Tibial nerve (tissue), 4 donors: ENCODE measurements at places on chromosomes 13 and 19.

DNA sequence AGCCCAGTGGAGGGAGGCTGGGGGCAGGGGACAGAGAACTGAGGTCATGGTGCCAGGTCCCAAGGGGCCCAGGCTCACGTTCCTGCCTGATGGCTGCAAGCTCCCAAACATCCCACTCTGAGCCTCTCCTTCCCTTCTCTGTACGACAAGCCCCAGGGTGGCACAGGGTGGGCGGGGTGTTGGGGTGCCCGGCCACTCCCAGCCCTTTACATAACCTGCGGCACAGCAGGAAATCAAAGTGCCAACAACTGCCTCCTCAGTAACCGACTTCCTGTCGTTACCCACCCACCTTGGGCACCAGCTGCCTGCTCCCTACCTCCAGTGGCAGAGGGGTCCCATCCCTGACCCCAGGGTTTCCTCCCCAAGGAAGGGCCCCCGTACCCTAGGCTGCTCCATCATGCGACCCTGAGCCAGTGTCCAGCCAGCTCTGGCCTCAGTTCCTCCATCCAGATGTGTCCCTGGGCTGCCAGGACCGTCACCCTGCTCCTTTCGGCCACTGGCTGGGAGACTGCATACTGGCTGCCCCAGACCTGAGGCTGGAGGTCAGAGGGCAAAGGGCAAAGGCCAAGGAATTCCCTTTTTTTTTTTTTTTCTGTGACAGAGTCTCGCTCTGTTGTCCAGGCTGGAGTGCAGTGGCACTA, 27.7 kb upstream of the NFIC start:
- H3K27me3 ChIP-seq = no peaks in the 10 kb centered on the region
- H3K4me1 ChIP-seq = no peaks in the 10 kb centered on the region
- H3K27ac ChIP-seq = peak overlapping the region; percentile 66
- no peak overlapping the region for H3K4me3 ChIP-seq

DNA sequence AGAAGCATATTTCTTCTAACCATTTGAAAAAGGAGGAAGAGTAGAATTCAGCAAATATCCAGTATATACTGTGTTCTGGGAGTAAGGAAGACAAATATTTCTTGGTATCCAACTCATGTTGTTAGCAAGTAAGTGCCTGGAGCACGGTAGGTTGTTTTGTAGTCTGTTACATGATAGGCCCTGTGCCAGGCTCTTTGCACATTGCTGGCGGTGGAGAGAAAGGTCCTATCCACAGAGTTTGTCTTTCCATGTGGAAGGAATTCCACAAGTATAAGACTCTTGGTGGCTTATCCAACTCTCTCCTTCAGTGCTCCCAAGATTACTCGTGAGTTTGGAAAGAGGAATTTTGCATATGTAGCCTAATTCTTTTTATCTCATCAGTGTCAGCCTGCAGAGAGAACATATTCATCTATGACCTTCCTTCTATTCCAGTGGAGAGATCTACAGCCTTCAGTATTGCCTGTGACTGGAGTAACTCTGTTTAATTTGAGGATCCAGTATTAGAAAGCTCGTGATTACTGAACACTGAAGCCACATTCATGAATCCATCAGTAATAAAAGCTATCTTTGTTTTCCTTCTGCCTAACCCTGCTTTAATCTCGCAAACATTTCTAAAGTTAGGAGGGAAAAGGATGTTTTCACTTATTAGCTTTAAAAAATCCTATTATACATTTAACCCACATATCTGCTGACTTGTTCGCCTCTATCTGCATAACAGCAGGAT, 183.9 kb upstream of the CSNK1A1L start:
- no peak overlapping the region for H3K4me3 ChIP-seq
- no peaks in the 10 kb centered on the region for H3K27me3 ChIP-seq
- no peaks in the 10 kb centered on the region for H3K4me1 ChIP-seq
- no peak for DNase-seq
- H3K36me3 ChIP-seq = no peaks in the 10 kb centered on the region

DNA sequence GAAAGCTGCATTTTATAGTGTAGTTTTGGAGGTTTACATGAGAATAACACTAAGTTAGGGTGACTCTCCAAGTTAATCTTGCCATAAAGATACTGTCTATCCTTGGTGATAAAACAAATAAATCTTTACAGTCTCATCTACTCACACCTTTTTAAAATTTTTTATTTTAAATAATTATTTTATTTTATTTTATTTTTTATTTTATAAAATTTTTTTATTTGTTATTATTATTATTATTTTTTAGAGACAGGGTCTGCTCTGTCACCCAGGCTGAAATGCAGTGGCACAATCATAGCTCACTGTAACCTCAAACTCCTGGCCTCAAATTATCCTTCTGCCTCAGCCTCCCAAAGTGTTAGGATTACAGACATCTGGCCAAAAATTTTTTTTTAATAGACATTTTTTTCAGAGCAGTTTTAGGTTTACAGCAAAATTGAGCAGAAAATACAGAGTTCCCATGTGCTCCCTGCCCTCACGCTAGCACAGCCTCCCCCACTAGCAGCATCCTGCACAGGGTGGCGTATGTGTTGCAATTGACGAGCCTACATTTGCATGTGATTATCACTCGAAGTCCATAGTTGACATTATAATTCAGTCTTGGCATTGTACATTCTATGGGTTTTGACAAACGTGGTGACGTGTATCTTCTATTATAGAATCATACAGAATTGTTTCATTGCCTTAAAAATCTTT, 41.0 kb downstream of the RASL11A start:
- no peaks in the 10 kb centered on the region for H3K4me1 ChIP-seq
- no peak overlapping the region for H3K4me3 ChIP-seq
- H3K36me3 ChIP-seq = no peaks in the 10 kb centered on the region

- no peak overlapping the region for H3K4me3 ChIP-seq
- H3K4me1 ChIP-seq = no peaks in the 10 kb centered on the region
- no peaks in the 10 kb centered on the region for H3K27me3 ChIP-seq
- no peak for DNase-seq
- H3K27ac ChIP-seq = no peak overlapping the region
These were observed 28.5 kb downstream of the CRYL1 start for GRCh38 chr13:20497006-20497775.

DNA sequence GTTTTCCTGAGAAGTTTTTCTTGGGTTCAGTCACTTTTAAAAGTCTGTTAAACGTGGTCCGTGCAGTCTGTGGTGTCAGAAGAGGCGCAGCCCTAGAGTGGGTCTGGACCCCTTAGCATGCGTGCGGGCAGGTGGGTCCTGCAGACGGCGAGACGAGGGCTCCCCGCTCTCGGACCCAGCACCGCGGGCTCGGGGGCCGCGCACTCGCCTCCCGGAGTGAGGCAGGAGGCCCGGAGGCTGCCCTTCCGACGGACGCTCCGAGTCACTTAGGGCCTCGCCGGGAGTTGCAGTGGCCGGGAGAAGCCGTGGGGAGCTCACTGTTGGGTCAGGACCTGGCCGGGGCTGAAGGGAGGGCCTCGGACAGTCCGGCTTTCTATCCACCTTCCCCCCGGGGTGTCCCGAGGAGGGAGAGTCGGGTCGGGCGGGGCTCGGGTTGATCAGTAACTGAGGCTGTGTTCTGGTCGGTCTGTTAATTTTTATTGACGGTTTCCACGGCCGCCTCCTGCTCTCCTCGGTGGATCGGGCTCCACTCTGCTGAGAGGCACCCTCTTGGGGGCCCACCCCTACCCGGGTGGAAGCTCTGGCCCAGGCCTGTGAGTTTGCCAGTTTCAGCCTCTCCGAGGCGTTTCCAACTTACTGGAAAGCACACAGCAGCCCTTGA, 1.3 kb downstream of the PTBP1 start:
- H3K27me3 ChIP-seq = no peaks in the 10 kb centered on the region
- DNase-seq = no peak
- H3K4me1 ChIP-seq = peaks cover 70% of the 10 kb centered on the region
- H3K27ac ChIP-seq = peak overlapping the region; percentile 100
- no peaks in the 10 kb centered on the region for H3K36me3 ChIP-seq

DNA sequence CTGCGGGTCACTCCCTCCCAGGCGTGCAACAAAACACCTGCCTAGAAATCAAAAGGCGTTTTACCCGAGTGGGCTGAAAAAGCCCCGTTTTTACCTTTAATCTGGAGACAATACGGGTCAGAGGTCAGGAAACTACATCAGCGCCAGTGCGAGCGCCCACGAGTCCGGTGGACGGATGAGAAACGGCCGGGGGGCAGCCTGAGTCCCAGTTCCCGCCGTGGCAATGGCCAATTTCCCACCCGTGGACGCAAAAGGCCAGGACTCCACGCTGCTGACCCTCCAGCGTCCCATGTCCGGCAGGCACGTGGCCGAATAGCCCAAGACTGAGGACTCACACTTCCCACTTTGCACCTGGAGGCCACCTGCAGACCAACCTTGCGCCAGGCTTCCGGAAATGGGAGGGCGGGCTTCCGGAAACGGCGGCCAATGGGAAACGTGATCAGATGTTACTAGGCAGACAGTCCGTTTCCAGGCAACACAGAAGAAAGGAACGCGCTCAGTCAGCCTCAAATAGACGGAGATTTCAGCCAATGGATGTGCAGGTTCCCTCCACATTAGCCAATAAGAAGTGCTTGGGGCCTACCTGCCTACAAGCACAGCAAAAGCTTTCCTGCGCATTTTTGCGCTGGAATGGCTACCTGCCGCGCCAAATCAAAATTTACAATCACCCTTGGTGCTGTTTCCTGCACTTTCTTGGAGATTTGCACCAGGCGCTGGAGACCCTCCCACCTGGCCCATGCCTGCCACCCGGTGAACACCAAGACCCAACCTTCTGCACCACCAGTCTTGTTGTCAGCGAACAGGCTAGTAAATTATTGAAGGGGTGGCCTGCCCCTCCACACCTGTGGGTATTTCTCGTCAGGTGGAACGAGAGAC, 47.4 kb downstream of the ZFP14 start:
- DNase-seq = peak; percentile 55
- no peak overlapping the region for H3K27ac ChIP-seq
- no peaks in the 10 kb centered on the region for H3K27me3 ChIP-seq
- H3K4me1 ChIP-seq = peaks cover 4% of the 10 kb centered on the region
- H3K4me3 ChIP-seq = peak overlapping the region; percentile 73

- no peak overlapping the region for H3K4me3 ChIP-seq
- no peak overlapping the region for H3K27ac ChIP-seq
- H3K4me1 ChIP-seq = no peaks in the 10 kb centered on the region
- H3K27me3 ChIP-seq = no peaks in the 10 kb centered on the region
- H3K36me3 ChIP-seq = no peaks in the 10 kb centered on the region
These were observed 316.4 kb downstream of the GPC5 start for GRCh38 chr13:91714855-91715254.

DNA sequence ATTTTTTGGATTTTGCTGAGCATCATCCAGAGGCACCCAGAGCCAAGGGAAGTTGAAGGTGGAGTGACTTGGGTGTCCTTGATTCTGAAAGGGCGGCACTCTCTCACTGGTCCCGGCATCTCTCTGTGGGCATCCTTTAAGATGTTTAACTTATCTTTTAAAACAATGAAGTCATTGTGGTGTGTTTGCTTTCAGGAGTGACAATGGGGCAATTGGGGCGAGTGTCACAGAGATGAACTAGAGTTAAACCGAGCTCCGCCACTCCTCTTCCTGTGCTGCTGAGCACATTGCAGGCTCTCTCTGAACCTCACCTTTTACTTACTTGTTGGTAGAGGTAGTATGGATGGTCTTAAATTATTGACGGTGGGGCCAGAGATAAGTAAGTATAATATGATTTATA, 295.7 kb downstream of the MYO16 start:
- H3K36me3 ChIP-seq = no peaks in the 10 kb centered on the region
- H3K27me3 ChIP-seq = no peaks in the 10 kb centered on the region
- H3K27ac ChIP-seq = no peak overlapping the region
- no peak overlapping the region for H3K4me3 ChIP-seq
- no peak for DNase-seq
- no peaks in the 10 kb centered on the region for H3K4me1 ChIP-seq

GRCh38 chr19:4279530-4280422, 710 bp downstream of the SHD start:
- DNase-seq = no peak
- no peak overlapping the region for H3K27ac ChIP-seq

- no peak for DNase-seq
- no peaks in the 10 kb centered on the region for H3K27me3 ChIP-seq
- no peaks in the 10 kb centered on the region for H3K36me3 ChIP-seq
- H3K27ac ChIP-seq = no peak overlapping the region
These were observed 2567.7 kb upstream of the PCDH20 start for GRCh38 chr13:63983366-63983765.

- H3K36me3 ChIP-seq = no peaks in the 10 kb centered on the region
- peak overlapping the region; percentile 97 for H3K27ac ChIP-seq
These were observed 2.3 kb downstream of the ATP11A start for GRCh38 chr13:112692104-112692503.

DNA sequence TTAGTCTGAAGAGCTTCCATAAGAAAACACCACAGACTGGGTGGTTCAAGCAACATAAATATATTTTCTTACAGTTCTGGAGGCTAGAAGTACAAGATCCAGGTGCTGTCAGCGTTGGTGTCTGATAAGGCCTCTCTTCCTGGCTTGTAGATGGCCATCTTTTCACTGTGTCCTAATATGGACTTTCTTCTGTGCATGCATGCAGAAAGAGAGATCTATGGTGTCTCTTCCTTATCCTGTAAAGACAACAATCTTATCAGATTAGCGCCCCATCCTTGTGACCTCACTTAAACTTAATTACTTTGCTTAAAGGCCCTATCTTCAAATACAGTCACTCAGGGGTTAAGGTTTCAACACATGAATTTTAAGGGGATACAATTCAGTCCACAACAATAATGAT, 14.1 kb upstream of the NDFIP2 start:
- H3K36me3 ChIP-seq = no peaks in the 10 kb centered on the region
- H3K27ac ChIP-seq = no peak overlapping the region
- no peaks in the 10 kb centered on the region for H3K4me1 ChIP-seq
- no peaks in the 10 kb centered on the region for H3K27me3 ChIP-seq

DNA sequence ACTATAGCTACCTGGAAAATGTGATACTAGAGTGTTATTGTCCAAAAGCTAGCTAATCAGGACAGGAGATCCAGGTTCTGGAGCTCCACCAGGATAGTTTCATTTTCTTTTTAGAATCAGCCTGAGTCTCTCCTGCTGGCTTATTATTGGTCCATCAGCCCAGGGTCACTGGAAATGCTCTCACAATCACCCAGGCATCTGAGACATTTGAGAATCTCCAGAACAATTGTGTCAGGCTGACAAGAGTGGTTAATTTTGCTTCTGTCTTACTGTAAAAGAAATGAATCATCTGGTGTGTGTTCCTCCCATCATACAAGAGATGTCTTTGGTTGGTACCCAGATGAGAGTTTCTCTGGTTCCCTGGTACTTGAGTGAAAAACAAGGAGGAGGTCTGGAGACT, 43.6 kb upstream of the ZNF681 start:
- no peaks in the 10 kb centered on the region for H3K36me3 ChIP-seq
- no peak for DNase-seq
- no peaks in the 10 kb centered on the region for H3K27me3 ChIP-seq
- H3K27ac ChIP-seq = no peak overlapping the region
- no peaks in the 10 kb centered on the region for H3K4me1 ChIP-seq

GRCh38 chr19:10270616-10271394, at the start of gene ICAM1:
Gene ICAM1 (plus strand): TSS chr19:10271120. CDS start chr19:10271160, 40 bp downstream.
- H3K4me1 ChIP-seq = peaks cover 7% of the 10 kb centered on the region
- no peaks in the 10 kb centered on the region for H3K27me3 ChIP-seq
- H3K27ac ChIP-seq = peak within 1 kb of the TSS; percentile 37
- H3K4me3 ChIP-seq = peak within 1 kb of the TSS; percentile 59
- DNase-seq = peak; percentile 50
